ENCODE measurements at places on chromosomes 12 and 14. TPM values are rescaled to one million over a fixed set of nuclear protein-coding genes. Genes with fewer than 3 reads are reported as not detected.

GRCh38 chr12:93706824-93707223 is 29.6 kb downstream of the CRADD start:
- no peak for DNase-seq

DNA sequence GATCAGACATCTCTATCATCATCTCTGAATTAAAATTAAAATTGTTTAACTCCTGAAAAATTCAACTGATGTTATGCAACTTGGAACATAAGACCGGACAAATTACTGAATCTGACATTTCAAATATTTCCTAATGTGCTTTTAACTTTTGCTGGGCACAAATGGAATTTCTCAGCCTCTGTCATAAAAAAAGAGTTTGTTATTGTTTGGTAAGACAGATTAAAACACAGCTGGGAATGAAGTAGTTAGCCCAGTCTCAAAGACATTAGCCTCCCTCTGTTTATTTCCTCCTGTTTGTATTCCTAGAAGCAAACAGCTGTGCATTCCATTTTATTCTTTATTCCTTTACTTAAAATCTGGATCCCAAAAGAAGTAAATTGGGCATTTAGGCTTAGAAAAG is 29.4 kb downstream of the PLEKHA5 start:
- DNase-seq, result no peak

DNA sequence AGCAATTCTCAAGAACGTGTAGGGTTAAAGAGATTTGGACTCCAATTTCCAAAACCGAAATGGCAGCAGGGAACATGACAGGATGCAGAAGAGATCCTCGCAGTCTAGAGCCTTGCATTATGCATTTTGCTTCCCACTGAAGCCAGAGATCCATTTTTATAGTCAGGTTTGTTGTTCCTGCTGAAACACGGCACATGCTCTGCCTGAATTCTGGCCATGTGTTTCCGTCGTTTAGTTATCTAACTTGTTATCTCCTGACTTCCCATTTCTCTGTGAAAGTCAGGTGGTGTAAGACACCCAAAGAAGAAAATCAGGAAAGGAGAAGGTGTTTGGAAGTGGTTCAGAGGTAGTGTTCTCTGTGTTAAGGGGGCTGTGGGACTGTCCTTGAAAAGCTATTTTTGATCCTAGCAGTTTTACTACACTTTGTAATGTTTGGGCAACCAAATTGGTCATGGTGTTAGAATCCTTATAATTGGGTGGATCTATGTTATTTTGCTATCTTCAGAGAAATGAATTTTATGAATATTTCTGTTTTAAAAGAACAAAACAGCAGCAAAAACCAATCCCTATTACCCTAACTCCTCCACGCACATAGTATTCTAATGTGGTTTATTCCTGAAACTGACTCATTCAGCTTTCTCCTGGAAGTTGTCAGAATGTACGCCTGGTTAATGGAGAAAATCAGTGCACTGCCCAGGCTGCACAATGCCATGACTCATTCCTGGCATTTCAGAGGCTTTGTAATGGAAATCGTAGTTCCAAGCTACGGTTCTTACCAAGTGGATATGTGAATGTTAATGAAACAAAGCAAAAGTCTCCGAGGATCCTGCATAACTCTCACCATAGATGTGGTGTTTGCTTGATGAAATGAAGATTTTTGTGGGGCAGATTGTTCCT is 110.1 kb downstream of the SAMD4A start:
- DNase-seq, result peak; percentile 92

DNA sequence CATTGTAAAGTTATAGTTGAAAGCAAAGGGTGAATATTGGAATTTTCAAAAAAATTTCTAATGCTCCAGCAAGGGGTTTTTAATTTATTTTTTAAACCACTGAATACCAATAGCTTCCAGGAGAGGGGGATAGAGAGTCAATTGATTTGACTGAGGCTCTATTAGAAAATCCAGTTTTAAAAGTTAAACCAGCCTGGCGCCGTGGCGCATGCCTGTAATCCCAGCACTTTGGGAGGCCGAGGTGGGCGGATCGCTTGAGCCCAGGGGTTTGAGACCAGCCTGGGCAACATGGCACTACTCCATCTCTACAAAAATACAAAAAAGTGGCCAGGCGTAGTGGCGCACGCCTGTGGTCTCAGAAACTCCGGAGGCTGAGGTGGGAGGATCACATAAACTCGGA is 150.1 kb downstream of the SLC38A4 start:
- peak; percentile 72 for DNase-seq

DNA sequence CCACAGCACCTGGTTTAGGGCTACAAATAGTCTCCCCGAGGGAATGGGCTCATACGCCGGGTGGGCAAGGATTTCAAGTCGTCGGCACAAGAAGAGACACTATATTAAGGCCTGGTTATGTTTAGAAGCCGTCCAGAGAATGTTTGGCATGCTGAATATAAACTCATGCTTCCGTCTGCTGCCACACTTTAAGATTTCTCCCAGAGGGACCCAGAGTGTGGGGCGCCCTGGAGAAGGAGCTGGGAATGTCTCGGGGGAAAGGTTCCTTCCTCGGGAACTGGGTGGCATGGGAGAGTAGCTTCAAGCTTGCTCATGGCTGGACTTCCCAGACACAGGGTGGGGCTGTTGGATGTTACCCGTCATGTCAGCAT is 295.7 kb downstream of the CACNA1C start:
- DNase-seq, result no peak

- peak; percentile 74 for DNase-seq
These were observed 81.4 kb downstream of the BBS10 start for GRCh38 chr12:76266797-76267196.

DNA sequence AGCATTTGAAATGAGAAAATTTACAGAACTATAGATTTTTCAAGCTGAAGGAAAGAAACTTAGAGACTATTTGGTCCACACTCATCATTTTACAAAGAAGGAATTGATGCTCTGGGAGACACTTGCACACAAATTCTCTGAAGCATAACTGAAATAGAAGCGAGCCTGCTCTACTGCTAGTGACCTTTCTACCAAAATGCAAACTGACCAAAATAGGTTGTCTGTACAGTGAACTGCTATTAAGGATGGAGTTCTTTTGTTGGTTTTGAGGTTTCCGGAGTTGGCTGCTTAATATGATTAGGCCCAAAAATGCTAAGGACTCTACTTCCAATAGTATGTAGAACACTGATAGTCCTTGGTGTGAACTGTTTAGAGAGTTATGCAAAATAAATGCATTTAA is 194.9 kb downstream of the PPFIA2 start:
- DNase-seq, result no peak

GRCh38 chr12:95859344-95859816 is 628 bp downstream of the SNRPF start:
- DNase-seq, result peak; percentile 41

DNA sequence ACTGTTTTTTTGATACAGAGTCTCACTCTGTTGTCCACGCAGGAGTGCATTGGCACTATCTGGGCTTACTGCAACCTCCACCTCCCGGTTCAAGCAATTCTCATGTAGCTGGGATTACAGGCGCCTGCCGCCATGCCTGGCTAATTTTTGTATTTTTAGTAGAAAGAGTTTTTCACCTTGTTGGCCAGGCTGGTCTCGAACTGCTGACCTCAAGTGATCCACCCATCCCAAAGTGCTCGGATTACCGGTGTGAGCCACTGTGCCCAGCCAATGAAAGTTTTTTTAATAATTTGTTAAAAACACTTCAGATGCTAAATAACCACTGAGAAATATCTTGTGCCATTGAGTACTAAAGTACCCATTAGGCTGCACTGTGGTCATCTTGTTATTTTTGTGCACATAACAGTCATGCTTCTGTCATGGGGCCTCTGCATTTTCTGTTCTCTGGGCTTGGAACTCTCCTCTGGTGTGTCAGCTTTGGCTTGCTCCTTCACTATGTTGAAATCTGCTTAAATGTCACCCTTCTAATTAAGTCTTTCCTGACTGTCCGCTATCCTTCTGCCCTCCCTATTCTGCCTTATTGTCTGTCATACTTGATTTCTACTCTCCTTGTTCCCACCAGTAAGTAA is 105.1 kb downstream of the KTN1 start:
- no peak for DNase-seq

- no peak for DNase-seq
These were observed 5.9 kb upstream of the RCOR1 start for GRCh38 chr14:102586420-102587104.

GALNT16 gene
- not detected for total RNA-seq

NOVA1 gene
- total RNA-seq, result not detected

NELL2 gene
- total RNA-seq, result not detected

SLC17A8 gene
- total RNA-seq, result not detected
